Epithelial cell of umbilical artery (primary cell): ENCODE measurements at places on chromosomes 16 and 17. TPM values are rescaled to one million over a fixed set of nuclear protein-coding genes. Genes with fewer than 3 reads are reported as not detected.

Gene SLC52A1
- under 0.01 TPM in 1 of 2 replicates, not detected in the other for total RNA-seq

Gene PMFBP1
- total RNA-seq, result not detected in 2 replicates

Gene ANKRD40CL
- not detected in 2 replicates for total RNA-seq

Gene GNG13
- not detected in 2 replicates for total RNA-seq
